ENCODE measurements at places on chromosomes 6 and 20.

DNA sequence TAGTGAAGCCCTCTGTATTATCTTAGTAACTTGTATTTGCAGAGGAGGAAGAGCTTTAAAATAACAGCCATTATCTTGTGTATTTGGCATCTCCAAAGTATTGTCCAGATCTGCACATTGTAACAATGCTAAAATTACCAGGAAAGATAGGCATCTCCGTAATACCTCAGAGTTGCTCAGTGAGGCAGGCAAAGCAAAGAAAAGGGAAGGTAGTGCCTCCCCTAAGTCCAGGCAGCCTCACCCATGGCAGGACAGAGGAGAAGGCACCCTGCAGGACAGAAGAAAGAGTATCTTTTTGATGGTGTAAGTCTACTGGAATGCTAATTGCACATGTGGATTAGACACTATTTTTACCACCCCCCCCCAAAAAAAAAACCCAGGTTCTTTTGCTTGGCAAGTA, 13.6 kb upstream of the SSTR4 start:
- DNase-seq: no peak

DNA sequence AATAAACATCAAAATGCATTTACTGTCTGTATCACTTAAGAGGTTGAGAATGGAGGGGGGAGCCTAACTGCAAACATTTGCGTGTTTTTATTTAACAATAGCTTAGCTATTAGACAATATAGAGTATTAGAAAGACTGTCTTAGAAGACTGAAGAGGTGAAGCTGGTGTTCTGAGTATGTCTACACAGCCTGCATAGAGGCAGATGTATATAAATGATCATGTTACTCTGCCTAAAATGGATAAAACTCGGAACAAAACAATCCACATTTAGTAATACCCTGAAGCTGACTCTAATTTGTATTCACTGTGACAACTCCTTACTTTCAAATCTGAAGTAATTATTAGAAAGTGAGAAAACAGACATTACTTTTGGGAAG, 181.9 kb downstream of the GMPR start:
- DNase-seq: no peak

GRCh38 chr6:26501482-26501986, 1.4 kb downstream of the BTN1A1 start:
- DNase-seq: peak; percentile 31

- DNase-seq: no peak
Observed at GRCh38 chr6:161676586-161676985, 402.7 kb upstream of the AGPAT4 start.

- no peak for DNase-seq
Observed at GRCh38 chr6:161368514-161368913, 94.7 kb upstream of the AGPAT4 start.
